ENCODE measurements at places on chromosomes 13 and 19.

DNA sequence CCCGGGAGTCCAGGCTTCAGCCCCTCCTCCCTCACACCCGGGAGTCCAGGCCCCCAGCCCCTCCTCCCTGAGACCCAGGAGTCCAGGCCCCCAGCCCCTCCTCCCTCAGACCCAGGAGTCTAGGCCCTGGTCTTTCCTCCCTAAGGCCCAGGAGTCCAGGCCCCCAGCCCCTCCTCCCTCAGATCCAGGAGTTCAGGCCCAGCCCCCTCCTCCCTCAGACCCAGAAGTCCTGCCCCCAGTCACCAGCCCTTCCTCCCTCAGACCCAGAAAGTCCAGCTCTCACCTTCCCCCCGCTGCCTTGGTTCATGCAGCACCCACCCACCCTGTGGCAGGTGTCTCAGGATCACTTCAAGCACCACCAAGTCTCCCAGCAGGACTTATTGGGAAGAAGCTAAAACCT lies 14.1 kb downstream of the CYTH2 start:
- no peak for DNase-seq

GRCh38 chr13:62278271-62278670 lies 862.6 kb upstream of the PCDH20 start:
- no peak for DNase-seq

- no peak for DNase-seq
Measured at GRCh38 chr13:113877149-113877990, 13.5 kb upstream of the GAS6 start.

GRCh38 chr19:12868540-12869112 lies 12.6 kb downstream of the DNASE2 start:
- no peak for DNase-seq

DNA sequence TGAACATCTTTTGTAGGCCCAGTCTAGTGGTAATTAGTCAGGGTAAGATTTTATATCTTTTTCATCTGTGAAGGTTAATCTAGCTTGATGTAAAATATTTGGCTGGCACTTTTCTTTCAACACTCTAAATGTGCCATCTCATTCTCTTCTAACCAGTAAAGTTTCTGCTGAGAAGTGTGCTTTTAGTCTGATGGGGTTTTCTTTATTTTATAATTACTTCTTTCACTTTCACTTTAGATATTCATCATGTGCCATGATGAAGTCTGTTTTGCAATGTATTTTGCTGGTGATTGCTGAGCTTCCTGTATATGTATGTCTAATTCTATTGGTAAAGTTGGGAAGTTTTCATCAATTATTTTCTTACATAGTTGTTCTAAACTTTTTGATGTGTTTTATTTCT lies 31.9 kb downstream of the ZNF726 start:
- no peak for DNase-seq

GRCh38 chr19:45164577-45165335 lies 4.0 kb upstream of the NKPD1 start:
- DNase-seq = no peak

DNA sequence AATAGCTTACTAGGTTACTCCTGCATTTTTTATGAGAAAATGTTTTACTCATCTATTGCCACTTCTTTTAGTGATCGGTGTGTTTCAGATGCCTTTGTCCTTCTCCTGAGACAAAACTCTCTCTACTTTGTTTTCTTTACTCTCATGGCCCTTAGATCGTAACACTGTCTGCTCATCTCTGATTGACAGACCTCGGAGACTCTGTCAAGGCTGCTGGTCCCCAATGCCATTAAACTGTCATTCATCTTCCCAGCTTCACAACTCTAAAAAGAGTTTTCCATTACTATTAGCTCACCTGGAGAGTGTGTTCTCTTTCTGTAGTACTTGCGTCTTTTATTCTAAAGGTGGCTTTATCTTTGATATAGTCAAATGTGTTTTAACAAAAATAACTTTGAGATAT lies 765.2 kb downstream of the SLITRK1 start:
- no peak for DNase-seq

DNA sequence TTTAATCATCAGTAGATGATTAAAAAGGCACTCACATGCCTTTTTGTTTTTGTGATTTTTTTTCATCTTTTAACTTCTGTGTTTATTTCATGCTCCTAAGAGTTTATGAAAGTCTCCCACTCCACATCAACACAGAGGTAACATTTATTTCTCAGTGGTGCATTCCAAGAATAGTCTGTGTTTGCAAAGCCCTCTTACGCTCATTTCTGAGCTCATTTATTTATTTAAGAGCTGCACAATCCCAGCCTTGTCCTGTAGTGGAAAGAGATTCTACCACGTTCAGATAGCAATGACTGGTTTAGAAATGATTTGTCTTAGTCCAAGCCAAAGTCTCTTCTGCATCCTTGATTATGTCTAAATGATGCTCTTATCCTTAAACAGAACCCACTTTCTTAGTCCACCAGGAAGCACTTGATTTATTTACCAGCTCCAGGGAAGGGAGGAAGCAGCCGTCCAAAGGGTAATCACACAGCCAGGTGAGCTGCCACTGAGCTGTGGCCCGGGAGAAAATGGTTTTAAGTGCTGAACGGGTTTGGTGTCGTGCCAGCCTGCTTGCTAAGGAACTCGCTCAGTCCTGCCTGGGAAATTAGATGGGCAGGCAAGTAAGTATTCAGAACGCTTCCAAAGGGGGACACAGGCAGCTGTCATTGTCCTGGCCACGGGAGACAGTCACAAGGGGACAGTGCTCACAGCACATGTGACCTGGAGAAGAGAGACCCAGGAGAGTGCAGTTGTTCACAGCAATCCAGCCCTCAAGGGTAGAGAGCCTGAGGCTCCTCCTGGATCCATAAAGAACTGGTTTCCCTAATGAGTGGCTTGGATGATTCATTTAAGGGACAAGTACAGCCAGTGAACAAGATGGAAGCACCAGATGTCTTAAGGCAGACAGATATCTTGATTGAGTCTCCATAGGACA lies 131.8 kb upstream of the WASF3 start:
- no peak for DNase-seq

DNA sequence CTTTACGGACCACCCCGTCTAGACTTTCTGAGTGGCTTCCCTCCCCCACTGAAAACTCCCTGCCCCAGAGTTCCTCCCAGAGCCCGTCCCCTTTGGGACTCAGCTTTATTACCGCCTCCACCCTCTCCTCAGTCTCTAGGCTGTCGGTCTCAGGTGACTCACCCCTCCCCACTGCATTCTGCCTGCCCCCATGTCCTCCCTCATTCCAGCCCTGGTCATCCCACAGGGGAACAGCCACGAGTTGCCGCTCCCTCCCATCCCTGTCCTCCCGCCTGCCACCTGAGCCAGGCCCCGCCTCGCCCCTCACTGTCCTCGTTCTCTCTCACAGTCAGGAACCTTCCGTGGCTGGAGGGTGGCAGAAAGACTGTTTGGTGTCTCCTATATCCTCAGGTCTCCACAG lies 57.3 kb downstream of the SMARCA4 start:
- DNase-seq = no peak

- no peak for DNase-seq
Measured at GRCh38 chr19:14550201-14550754, 20.9 kb downstream of the TECR start.

DNA sequence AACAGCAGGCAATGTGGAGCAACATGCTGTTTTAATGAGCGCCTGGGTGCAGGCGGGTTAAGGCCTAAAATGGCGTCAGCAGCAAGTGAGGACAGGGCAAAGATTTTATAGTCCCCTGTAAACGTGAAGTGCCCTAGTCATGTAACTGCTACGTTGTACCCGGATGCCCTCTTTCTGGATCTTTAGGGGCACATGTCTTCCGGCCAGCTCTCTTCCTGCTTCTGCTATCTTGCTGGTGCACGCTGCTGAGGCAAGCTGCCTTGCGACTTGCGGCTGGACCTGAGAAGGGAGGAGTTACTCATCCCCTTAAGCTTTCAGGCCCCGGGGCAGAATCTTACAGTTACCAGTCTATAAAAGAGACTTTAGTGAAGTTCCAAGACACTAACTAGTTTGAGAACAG lies 303.6 kb upstream of the DACH1 start:
- no peak for DNase-seq

DNA sequence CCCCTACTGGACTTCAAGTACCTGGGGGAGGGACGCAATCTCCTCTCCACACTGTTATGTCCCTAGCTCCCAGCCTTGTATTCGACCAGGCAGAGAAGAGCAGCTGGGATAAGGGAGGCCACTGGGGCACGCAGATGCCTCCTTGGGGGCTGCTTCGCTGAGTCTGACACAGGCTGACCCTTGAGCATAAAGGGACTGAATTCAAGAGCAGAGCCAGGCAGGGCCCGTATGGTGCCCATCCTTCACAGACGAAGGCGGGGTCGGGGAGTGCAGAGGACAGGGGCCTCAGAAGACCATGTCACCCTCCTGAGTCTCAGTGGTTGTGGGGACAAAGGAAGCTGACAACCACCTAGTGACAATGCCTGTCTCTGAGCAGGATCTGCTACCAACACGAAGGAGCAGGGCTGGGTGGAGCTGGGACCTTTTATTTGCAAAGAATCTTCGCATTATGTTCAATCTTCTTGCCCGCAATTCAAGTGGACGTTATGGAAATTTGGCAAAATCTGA lies 124.6 kb downstream of the TUBA3C start:
- no peak for DNase-seq

GRCh38 chr13:50292081-50292480 lies 276.8 kb downstream of the KCNRG start:
- no peak for DNase-seq

- no peak for DNase-seq
Measured at GRCh38 chr19:4441994-4442818, 15.4 kb downstream of the UBXN6 start.

GRCh38 chr13:83622422-83622784 lies 259.9 kb downstream of the SLITRK1 start:
- DNase-seq = no peak

DNA sequence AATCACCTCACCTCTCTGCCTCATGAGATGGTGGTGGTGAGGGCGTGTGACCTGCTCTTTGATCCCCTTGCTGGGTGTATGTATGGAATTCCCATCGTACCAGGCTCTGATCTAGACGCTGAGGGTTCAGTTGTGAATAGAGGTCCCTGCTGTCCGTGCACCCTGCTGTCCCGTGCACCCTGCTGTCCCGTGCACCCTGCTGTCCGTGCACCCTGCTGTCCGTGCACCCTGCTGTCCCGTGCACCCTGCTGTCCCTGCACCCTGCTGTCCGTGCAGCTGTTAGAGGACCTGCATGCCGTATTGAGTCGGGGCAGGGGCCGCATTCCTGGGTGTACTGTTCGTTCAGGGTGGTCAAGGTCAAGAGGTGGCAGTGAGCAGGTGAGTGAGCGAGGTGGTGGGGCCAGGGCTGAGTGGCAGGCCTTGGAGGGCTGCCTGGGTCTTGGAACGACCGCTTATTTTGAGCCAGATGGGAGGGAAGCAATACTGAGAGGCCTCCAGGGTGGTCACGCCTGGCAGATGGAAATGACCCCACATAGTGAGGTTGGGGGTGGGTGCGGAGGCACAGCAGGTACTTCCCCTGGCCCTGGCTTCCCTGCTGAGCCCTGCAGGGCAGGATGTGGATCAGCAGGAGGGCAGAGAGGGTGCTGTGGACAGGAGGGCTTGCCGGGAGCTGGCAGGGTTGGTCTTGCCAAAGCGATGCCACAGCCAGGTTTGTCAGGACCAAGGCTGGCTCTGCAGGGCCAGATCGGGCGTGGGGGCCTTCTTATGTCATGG lies 4.6 kb upstream of the EPN1 start:
- no peak for DNase-seq

- peak; percentile 28 for DNase-seq
Measured at GRCh38 chr13:32426990-32427851, 709 bp downstream of the N4BP2L1 start.

DNA sequence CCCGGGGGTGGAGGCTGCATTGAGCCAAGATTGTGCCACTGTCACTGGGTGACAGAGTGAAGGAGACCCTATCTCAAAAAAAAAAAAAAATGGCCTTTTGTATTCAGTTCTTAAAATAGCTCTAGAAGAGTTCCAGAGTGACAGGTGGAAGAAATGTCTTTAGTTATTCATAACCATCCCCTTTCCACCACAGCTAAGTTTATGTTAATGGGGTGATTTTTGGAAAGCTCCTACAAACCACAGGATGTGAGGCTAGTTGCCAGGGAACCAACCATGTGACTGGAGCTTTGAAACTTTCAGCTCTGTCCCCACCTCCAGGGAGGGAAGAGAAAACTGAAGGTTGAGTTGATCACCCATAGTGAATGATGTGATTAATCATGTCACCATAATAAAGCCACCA lies 6.9 kb downstream of the ZNF490 start:
- no peak for DNase-seq

DNA sequence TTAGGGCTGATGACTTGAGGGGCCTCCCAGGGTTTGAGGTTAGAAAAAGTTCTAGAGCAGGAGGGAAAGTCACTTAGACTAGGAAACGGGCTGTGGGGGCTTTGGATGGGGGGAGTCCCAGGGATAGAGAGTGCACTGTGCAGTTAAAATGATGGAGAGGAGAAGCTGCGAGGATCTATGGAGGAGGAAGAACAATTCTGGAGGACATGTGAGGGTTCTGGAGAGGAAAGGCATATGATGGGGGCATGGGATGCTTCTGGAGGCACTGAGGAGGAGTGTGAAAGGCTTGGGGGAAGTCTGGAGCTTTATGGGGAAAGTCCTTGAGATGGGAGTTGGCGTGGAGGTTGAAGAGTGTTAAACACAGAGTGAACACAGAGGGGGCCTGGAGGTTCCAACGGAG lies 2.2 kb downstream of the KCNC3 start:
- DNase-seq = no peak

Data from stimulated activated CD4-positive, alpha-beta T cell treated with anti-CD3 and anti-CD28 coated beads, TNF-alpha, amount 100 ng/mL, for 4 hours (primary cell).